ENCODE measurements at places on chromosomes 2 and 18.

GRCh38 chr2:189674374-189675112 is at the start of gene ANKAR:
ANKAR (plus strand) TSS chr2:189674670; CDS start chr2:189676491, 1,821 bp downstream.
- peak; percentile 93 for DNase-seq

DNA sequence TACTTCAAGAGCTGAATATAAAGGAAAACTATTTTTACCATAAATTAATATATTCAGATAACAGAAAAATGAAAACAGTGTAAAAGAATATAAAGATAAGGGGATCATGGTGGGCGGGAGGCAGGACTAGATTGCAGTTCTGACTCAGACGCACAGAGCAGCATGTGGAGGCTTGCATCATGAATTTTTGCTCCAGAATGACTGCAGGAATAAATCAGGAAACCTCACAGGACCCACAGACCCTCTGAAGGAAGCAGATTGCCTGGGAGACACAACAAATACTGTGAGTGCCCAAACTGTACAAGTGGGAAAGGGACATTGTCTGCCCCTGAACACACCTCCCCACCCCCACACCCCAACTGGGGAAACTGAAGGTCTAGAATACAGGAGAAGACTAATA is 19.2 kb upstream of the SIGLEC15 start:
- peak; percentile 57 for DNase-seq

DNA sequence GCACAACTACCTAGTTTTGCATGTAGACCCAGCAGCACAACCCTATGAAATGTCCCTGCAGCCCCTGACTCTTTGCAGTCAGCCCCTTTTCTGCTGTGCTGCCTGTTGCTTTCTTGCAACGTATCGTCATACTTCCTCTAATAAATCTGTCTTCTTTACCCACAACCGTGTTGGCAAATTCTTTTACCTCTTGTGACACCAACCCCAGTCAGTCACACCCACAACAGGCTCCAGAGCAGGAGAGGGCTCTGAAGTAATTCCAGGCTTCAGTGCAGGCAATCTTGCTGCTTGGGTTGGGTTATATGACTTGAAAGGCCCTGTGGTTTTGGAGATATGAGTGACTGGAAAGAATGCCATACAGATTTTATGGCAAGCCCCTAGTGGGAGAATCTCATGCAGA is 79.1 kb upstream of the KCNH7 start:
- no peak for DNase-seq

- DNase-seq: no peak
Measured at GRCh38 chr2:25030702-25031101, 11.2 kb upstream of the EFR3B start.

DNA sequence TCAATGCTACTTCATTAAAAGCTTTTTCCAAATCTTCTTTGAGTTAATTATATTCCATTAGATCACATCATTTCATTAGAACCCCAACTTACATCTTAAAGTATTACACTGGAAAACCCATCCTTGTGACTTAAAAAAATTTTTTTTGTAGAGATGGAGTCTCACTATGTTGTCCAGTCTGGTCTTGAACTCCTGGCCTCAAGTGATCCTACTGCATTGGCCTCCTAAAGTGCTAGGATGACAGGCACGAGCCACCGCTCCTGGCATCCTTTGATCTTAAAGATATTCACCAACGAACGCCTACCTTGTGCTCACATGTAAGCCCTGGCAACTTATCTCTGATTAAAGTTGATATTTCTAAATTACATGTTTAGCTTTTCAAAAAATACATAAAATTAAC is 6.7 kb downstream of the LAPTM4A start:
- no peak for DNase-seq

DNA sequence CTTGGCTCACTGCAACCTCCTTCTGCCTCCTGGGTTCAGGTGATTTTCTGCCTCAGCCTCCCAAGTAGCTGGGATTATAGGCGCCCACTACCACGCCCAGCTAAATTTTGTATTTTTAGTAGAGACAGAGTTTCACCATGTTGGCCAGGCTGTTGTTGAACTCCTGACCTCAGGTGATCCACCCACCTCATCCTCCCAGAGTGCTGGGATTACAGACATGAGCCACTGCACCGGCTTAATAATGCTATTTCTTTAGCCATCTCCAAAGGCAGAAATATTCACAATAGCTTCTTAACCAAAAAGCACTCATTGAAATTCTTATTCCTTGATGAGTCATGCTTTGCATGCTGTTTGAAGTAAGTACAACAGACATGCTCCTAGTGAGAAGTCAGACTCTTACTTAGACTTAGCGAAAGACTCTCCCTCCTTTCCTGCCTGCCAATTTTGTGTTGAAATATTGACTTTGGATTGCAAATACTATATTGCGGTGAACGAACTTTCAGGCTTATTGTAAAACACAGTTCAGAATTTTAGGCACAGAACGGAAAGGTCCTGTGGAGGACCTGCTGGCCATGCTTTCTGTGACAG is 4.4 kb downstream of the ACTR3 start:
- DNase-seq: peak; percentile 45

GRCh38 chr18:59127047-59127446 is 12.6 kb upstream of the SEC11C start:
- no peak for DNase-seq

- DNase-seq: no peak
Measured at GRCh38 chr2:53568469-53568868, 199.1 kb upstream of the CHAC2 start.

- DNase-seq: no peak
Measured at GRCh38 chr2:63051795-63052333, 1.2 kb downstream of the OTX1 start.

GRCh38 chr2:20113986-20114938 is 62.8 kb upstream of the LAPTM4A start:
- DNase-seq: no peak

GRCh38 chr2:173962583-173963110 is 2.5 kb downstream of the SP3 start:
- no peak for DNase-seq

GRCh38 chr2:63698786-63699548 is 110.2 kb downstream of the MDH1 start:
- DNase-seq: peak; percentile 71

DNA sequence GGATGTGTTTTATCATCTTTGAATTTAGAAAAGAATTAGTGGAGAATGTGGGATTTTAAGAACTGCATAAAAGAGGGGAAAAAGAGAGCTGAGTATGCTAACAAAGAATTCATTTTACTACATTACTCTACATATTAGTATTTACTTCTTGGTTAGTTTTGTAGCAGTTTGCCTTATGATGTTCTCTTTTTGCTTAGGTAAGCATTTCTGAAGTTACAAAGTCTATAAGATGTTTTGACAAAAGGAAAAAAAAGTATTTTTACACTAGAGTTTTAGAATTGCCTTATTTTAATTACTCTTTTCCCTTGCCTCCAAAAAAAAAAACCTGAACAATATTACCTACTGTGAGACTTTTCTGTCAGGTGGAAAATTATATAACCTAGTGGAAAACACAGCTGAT is 739.5 kb upstream of the SLC39A10 start:
- DNase-seq: no peak

DNA sequence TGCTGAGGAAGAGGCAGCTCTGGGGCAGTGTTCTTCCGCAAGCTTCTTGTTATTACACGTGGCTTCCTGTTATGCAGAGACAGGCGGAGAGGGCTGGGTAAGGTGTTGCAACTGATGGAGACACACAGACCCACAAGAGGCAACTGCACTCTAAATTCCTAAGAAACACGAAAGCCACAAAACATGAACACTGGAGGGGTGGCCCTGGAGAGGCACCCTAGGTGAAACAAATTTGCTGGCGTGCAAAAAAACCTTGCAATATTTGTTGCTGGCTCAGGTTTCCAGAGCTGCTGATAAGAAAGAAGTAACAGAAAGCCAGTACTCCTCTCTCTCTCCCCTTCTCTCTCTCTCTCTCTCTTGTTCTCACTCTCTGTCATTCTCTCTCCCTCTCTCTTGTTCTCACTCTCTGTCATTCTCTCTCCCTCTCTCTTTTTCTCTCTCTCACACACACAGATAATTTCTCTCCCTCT is 31.8 kb downstream of the ARHGAP25 start:
- DNase-seq: peak; percentile 68

DNA sequence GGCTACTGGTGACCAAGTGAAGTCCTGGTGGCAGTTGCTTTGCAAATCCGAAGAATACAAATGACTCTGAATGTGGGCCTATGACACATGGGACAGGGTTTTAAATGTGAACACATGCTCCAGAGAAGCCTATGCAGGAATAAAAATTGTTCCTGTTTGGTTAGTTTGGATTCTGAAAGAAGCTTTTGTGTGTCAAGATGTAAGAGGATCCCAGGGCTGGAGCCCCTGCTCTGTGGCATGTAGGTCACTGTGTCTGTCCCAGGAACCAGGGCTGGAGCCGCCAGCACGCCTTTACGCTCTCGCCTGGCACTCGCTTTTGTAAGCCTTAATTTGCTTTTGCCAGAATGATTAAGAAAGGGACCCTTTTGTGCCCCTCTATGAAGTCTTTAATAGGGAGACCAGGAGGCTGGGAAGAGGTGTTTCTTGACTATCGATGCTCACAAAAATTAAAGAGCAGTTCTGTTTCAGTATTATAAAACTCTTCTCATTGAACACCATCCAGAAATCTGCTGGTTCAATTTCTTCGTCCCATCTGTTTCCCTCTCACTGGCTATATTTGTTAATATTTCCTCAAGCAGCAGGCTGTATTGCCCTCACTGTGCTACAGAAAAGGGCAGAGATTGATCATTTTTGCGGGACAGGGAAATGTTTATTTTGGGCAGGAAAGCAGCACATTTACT is 532.7 kb upstream of the POU3F3 start:
- no peak for DNase-seq

- DNase-seq: no peak
Measured at GRCh38 chr2:114128263-114128662, 238.4 kb downstream of the ACTR3 start.

- no peak for DNase-seq
Measured at GRCh38 chr18:24974431-24974830, 377.5 kb downstream of the ZNF521 start.

DNA sequence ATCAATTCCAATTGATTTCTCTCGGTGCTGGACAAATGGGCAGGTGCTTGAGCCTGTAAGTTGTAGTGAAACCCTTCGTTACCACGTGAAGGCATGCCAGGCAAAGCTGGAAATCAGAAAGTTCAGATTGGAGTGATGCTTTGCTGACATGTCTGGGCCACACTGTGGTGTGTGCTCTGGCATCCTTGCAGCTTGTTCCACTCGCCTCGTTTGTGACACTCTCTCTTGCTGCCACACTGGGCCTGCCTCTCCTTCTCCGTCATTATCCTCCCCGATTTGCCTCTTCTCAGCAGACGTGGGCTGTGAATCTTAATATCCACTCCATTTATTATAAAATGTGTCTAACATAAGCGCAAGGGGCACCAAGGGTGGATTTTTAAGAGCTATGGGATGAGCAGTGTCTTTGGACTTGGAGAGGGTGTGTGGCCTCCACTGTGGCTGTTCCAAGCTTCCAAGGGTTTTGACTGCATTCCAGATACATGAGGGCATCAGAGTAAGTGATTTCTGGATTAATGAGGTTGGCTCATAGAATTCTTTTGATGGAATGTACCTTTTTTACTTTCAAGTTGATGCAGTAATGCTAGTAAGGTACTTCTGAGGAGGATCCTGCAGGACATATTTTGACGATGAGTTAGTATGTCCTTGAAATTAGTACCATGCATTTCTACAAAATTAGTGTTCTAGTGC is 238.8 kb downstream of the TPGS2 start:
- peak; percentile 32 for DNase-seq

DNA sequence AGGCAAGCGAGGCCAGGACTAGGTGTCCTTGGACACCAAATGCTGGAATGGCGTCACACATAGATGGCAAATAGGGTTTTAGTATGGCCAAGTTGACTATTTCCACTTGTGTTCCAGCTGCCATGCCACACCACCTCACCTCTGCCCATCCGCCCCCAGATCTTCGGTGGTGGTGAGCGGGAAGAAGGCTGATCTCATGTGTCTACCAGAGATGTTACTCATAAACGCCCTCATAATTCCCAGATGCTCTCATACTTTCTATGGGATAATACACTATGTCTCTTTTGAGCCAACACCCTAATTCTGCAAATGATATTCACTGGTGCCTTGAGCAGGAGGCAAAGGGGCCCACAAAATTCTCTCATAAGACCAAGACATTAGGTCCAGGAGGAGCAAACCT is 281.1 kb upstream of the FN1 start:
- DNase-seq: peak; percentile 43

GRCh38 chr2:237689336-237690131 is 62.1 kb downstream of the LRRFIP1 start:
- no peak for DNase-seq

DNA sequence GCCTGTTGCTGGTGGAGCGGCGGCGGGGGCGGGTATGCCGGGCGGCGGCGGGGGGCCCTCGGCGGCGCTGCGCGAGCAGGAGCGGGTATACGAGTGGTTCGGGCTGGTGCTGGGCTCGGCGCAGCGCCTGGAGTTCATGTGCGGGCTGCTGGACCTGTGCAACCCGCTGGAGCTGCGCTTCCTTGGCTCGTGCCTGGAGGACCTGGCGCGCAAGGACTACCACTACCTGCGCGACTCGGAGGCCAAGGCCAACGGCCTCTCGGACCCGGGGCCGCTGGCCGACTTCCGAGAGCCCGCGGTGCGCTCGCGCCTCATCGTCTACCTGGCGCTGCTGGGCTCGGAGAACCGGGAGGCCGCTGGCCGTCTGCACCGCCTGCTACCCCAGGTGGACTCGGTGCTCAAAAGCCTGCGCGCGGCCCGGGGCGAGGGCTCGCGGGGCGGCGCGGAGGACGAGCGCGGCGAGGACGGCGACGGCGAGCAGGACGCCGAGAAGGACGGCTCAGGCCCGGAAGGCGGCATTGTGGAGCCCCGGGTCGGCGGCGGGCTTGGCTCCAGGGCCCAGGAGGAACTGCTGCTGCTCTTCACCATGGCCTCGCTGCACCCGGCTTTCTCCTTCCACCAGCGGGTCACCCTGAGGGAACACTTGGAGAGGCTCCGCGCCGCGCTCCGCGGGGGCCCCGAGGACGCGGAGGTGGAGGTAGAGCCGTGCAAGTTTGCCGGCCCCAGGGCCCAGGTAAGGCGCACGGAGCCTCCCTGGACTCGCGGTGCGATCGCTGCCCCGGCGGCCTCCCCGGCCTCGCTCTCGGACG is 1.0 kb downstream of the ZCCHC2 start:
- peak; percentile 43 for DNase-seq

GRCh38 chr2:43444989-43445645 is 150.7 kb downstream of the THADA start:
- no peak for DNase-seq

GRCh38 chr18:34707670-34708069 is 2.4 kb upstream of the DTNA start:
- DNase-seq: peak; percentile 92

All from umbilical cord (tissue), 2 donors.